ENCODE measurements at places on chromosomes 12 and 14.
A peak's percentile ranks its signal among the peaks of the same experiment; 100 is the strongest.

- DNase-seq = no peak
Observed at GRCh38 chr12:114001511-114002340, 35.6 kb upstream of the RBM19 start.

GRCh38 chr14:24701062-24701461 lies 67.1 kb upstream of the GZMB start:
- DNase-seq = no peak

DNA sequence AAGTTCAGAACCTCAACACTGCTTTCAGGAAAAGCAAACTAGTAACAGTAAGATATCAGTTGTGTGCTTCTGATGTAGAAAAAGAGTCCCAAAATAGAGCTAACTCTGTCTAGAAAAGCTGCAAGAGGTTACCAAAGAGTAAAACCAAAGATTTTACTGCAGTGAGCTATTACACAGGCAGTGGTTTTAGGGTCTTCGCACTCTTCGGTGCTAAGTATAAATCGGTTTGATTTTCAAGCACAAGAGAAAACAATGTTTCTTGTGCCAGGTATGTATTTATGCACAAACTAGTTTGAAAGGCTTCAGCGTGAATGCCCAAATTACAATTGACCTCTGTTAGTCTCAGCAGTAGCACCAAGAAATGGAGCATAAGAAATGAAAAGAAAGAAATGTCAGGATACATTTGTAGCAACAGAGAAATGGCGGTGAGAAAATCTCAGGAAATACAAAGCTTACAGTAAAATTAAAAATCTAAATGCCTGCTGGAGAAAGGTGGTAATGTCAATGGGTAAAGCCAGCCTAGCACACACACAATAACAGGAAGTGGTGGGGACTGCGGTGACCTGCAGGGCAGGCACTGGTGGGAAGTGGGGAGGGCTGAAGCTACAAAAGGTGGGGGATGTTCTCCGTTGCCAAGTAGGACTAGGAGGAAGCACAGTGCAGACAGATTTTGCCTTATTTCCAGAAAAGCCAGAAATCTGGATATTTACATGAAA lies 18.0 kb upstream of the DYRK2 start:
- DNase-seq = no peak

DNA sequence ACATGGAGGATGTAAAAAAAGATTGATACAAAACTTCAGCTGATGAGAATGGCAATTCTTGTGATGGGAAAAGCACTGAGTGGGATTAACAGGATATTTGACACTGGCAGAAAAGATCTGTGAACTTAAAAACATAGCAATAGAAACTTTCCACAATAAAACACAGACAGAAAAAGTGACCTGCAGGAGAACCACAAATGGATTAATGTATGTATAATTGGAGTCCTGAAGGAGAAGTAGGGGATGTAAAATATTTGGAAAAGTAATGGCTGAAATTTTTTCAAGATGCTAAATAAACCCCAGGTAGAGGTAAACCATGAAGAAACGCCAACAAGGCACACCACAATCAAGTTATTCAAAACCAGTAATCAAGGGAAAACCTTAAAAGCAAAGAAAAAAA lies 130.8 kb upstream of the C14orf180 start:
- DNase-seq = no peak

DNA sequence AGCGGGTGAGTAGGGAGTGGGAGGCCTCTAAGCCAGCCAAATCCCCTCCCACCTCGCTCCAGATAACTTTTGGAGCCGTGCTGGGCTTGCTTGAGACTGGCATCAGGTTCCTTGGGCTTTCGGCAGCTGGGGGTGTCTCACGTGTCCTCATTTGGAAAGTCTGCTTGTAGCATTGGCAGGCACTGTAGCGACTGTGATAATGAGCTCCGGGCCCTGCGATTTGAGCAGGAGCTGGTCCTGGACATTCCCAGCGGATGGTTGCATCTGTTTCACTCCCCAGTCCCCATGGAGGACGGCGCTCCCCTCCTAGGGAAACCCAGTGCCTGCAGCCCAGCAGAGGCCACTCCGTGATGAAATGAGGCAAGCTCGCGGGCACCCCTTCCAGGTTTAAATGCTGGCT lies 49.4 kb downstream of the DGLUCY start:
- no peak for DNase-seq

- DNase-seq = no peak
Observed at GRCh38 chr12:54393207-54393609, 8.7 kb upstream of the ZNF385A start.

DNA sequence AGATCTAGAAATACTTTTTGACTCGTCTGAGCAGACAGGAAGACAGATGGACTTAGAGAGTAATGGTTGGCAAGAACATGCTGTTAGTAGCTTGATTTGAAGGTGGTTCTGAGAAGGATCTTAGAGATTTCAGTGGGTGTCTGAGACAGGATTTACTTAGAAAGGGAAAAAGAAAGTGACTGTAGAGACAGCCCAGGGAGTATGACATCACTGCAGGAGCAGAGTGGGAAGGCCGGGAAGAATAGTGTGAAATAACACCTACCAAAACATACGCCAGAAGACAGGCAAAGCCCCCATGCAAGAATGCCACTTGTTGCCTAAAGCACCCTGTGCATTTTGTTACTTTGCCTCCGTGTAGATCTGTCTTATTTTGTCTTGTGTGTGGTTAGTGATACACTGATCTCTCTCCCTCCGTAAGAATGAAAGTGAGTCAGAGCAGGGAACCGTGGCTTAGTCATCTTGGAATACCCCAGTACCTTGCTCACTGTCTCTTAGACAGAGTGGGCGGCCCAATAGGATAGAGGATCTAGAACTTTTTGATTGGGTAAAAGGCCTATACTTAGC lies 161.3 kb upstream of the IFNG-AS1 start:
- DNase-seq = peak; percentile 47

GRCh38 chr14:30088620-30089019 lies 161.0 kb upstream of the PRKD1 start:
- DNase-seq = no peak

GRCh38 chr12:31263661-31264060 lies 62.3 kb downstream of the SINHCAF start:
- no peak for DNase-seq

DNA sequence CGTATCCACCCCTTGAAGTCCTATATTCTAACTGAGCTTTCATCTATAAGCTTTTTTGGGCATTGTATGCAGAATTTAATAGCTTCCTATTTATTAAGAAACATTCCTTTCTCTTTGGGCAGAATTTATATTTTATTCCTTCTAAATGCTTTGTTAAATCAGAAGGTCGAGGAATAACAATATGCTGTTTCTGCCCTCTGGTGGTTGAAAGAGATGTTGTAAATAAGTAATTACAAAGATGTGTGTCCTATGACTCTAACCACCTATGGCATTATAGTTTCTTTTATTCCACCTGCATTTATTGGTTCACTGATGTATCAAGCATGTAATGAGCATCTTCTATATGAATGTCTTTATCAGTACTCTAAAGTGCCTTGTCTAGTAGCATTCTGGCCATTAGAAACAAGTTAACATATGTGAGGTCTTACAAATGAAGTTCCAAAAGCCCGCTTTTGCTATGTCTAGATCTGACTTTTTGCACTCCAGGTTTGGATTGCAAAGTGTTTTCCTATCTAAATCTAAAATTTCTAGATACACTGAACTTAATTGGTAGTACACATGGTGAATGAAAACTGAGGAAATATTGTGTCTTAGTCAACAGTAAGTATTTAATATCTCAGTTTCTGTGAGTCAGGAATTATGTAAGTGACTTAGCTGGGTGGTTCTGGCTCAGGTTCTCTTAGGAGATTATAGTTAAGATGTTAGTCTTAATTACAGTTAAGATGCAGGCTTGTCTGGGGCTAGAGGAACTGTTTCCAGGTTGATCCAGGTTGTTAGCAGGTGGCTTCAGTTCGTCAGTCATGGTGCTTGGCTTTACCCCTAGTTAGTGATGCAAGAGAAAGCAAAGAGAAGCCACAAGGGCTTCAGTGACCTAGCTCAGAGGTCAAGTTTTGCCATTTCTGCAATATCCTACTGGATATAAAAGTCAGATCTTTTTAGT lies 57.5 kb downstream of the PLEKHA5 start:
- DNase-seq = peak; percentile 45

DNA sequence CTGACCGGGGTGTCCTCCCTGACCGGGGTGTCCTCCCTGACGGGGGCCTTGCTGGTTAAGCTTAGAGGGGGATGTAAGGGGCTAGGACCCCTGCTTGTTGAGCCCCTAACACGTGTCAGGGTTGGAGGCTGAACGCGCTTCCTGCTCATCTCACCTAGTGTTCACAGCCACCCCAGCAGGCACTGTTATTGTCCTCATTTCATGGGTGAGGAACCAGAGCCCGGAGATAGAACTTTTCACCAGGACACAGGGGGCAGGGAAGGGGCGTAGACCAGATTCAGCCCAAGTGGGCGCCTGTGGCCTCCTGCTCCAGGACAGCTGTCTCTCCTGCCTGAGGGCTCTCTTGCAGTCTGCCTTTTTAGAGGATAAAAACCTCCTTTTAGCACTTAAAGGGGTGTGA lies 236.3 kb downstream of the GLT1D1 start:
- no peak for DNase-seq

GRCh38 chr12:85089792-85090191 lies 53.6 kb downstream of the LRRIQ1 start:
- no peak for DNase-seq

- DNase-seq = no peak
Observed at GRCh38 chr12:119828300-119828699, 48.8 kb downstream of the CIT start.

DNA sequence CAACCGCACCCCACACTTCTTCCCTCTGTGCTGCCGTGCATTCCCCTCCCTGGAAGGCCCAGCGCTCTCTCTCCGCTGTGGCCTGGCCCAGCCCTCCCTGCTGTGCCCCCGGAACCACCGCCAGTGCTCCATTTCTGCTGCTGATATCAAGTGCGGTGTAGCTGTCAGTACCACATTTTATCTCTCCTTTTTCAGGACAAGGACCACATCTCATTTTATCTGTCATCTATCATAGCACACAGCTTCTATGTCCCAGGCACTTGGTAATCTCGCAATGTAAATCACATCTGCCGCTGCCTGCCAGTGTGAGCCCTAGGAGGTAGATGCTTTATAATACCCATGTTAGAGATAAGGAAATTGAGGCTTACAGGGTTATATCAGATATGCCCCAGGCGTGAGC lies 18.3 kb downstream of the IL31 start:
- DNase-seq = no peak

DNA sequence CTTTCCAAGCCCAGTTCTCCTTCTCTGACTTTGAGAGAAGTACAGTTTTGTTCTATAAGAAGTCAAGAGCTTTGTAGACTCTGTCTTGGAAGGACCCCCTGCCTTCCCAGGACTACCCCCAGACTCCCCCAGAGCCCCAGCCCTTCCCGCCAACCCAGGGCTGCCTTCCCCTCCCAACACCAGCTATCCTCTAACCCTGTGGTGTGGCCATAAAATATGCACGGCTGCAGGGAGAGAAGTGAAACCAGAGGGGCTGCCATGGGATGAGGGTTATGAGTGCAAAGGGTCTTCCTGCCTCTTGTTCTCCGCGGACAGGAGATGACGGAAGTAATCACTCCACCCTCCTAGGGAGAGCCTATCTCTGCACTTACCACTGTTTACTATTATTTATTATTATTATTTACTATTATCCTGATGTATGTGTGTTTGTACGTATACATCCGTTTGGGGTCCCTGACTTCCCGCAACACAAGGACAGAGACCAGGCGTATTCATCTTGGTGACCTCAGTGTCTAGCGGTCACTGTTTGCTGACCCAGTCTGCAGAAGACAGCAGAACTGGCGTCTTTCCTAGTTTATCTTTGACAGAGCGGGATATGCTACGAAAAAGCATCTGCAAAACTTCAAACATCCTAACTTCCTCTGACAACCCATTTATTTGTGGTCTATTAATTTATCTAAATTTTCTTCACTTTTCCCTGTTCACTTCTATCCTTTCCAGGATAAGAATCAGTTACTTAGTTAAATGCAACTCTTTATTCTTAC lies 3.5 kb upstream of the SCNN1A start:
- DNase-seq = no peak

DNA sequence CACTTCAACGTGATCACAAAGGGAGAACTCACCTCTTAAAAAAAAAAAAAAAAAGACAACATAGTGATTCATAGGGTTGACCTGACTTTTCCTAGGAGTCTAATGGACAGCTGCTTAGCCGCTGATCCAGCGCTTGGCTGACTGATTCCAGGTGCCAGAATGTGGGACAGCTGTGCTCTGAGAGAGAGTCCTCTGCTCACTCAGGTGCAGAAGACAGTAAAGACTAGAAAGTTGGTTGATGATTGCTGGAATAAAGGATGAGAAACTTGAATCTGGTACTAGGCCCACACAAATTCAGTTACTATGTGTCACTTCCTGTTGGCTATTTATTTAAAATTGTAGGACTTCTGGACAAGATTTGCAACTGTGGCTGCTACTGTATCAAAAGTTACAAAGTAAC lies 229.4 kb downstream of the CHST11 start:
- no peak for DNase-seq

GRCh38 chr12:2456122-2456812 lies 338.5 kb upstream of the FKBP4 start:
- DNase-seq = no peak

- peak; percentile 16 for DNase-seq
Observed at GRCh38 chr14:39581474-39581873, 149.2 kb upstream of the FBXO33 start.

- DNase-seq = no peak
Observed at GRCh38 chr14:34633742-34634141, 3.8 kb upstream of the SNX6 start.

DNA sequence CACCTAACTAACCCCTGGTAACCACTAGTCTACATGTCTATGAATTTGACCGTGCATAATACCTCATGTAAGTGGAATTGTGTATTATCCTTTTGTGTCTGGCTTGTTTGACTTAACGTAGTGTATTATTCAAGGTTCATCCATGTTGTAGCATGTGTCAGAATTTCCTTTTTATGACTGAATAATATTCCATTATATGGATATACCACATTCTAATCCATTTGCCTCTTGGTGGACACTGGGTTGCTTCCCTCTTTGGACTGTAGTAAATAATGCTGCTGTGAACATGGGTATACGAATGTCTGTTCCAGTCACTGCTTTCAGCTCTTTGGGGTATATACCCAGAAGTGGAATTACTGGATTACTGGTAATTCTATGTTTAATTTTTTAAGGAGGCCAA lies 3.3 kb downstream of the SNRPF start:
- DNase-seq = no peak

DNA sequence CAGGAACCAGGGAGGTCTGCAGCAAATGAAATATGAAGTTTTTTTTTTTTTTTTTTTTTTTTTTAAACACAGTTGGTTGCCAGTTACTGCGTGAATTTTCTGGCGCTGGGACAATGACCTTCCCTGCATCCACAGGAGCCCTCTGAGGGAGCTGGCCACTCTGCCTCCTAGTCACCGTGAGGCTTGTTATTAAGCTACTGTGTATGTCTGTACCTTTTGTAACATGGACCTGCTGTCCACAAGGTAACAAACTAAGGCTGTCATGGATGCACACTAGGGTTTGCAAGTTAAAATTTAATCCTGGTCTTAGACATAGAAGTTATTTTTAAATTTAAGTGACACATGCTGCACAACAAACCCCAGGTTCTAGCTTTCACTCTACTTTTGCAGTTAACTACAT lies 211.0 kb downstream of the SSPN start:
- no peak for DNase-seq

DNA sequence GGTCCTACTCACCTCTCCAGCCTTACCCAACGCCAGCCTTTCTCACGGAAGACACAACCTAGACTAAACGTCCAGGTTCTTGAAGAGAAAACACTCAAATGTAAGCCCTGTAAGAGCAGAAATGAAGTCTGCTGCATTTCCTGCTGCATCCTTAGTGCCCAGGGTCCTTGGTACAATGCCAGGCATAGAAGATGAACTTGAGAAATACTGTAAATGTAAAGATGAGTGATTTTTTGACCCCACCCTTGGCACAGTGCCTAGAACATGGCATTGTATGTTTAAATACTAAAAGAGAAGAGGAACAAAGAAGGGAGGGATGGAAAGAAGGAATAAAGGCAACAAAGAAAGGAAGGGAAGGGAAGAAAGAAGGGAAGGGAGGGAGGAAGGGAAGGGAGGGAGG lies 514.6 kb downstream of the MED13L start:
- no peak for DNase-seq
